ENCODE measurements at places on chromosomes 13 and 19.

- DNase-seq, result no peak
These were observed 1.0 kb downstream of the SCN1B start for GRCh38 chr19:35031072-35031881.

DNA sequence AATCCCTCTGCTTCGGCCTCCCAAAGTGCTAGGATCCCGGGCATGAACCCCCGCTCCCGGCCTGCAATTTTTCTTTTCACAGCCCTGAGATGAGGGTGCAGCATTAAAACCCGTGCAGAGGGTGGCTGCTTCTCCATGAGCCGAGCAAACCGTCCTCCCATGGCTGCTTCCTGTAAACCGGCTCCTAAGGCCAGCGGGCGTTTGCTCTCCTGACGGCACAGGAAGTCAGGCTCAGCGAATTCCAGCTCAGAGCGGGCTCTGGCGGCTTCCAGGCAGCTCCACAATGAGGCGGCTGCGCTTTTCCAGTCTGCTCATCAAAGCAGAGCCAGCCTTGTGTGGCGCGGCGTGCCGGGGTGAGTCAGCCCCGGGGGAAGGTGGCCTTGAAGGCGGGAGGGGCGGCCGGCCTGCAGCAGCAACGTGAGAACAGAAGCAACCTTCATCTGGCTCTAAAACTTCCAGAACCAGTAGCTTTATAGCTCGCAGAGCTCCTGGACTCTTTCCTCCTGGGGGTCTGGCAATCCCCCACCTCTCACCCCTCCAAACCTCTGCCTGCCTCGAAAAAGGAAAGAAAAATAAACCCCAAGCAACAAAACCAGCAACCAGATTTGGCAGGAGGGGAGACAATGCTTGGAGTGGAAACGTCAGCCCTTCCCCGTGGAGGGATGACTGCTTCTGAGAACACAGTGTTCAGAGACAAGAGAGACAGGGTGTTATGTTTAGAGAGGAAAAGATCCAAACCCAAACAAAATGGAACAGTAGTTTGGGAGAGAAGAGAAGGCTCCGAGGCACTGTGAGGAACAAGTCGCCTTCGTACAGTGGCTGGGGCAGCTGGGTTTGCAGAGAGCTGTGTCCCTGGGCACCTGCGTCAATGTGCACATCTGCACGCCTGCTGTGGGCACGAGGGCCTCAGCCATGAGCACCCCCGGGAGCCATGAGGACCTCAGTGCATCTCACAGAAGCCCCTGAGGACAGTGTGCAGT is 67.8 kb downstream of the GADD45B start:
- peak; percentile 31 for DNase-seq

DNA sequence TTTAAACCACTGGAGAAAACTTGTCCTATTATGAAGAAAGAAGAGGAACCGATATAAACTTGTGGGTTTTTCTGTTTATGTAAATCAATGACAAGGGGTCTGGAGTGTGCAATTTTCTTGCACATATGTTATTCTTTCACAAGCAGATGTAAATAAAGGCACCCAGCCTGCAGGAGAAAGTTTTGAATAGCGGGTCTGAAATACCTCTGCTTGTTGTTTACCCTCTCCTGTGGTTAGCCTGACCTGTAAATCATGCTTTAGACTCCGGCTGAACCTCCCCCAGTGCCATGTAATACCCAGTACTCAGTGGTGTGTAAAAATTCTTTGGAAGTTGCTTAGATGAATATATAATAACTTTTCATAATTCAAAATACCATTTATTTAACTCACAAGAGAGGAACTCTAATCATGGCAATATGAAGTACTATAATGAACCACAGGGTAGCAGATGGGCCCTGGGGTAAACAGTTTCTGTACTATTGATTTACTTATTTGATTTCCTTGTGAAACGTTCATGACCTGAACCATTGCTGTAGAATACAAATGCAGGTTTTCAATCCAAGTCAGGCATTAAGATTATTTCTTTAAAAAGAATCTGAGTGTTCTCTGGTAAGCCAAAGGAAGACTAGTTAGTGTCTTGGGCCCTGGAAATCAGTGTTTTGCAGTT is 245.1 kb downstream of the LMO7 start:
- DNase-seq, result no peak

DNA sequence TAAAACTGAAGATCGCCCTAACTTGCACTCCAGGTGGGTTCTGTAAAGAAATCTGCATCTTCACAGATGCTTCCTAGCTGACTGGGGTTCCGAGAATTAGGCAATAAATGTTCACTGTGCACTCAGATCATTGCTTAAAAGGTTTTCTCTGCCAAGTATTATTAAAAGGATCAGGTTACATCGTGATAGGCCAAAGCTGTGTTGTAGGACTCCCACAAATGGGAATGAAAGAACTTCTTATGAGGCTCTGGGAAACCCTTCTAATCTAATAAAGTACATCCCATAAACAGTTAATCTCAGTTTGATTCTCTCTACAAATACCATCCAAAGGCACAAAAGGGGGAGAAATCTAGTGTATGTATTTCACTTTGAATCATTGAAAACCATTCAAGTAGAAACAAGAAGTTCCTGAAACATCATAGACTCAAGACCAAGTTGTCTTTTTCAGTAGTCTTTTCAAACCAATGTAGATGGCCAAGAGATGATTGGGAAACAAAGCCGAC is 7.1 kb upstream of the POU4F1 start:
- no peak for DNase-seq

- no peak for DNase-seq
These were observed 50.2 kb upstream of the TPM4 start for GRCh38 chr19:16026131-16026530.

DNA sequence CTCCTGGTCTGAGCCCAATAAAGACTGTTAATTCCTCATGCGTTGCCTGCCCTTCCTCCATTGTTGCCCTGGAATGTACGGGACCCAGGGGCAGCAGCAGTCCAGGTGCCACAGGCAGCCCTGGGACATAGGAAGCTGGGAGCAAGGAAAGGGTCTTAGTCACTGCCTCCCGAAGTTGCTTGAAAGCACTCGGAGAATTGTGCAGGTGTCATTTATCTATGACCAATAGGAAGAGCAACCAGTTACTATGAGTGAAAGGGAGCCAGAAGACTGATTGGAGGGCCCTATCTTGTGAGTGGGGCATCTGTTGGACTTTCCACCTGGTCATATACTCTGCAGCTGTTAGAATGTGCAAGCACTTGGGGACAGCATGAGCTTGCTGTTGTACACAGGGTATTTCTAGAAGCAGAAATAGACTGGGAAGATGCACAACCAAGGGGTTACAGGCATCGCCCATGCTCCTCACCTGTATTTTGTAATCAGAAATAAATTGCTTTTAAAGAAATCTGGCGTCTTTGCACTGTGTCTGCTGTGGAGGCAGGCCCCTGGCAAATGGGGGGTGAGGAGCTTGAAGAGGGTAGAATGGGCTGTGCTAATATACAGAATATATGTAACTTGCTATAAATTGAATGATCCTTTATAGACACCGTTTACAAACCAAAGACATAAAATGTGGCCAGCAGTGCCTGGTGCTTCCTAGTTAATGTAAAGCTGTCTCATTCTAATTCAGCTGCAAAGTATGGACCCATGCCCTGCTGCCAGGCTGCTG is 4.2 kb upstream of the RPS11 start:
- no peak for DNase-seq

DNA sequence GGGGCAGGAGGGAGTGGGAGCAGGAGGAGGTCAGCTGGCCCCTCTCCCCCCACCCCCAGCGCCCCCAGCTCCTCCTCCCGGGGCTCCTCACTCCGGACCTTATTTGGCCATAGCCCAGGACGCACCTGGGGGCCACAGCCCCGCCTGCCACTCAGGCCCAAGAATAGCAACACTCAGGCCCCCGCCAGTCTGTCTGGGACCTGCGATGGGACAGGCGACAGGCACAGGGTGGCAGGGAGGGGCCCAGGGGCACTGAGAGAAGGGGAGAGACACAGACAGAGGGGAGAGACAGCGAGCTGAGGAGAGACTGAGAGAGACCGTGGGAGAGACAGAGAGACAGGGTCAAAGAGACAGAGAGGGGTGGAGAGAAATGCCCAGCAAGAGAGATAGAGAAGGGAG is 10.2 kb downstream of the JOSD2 start:
- no peak for DNase-seq

DNA sequence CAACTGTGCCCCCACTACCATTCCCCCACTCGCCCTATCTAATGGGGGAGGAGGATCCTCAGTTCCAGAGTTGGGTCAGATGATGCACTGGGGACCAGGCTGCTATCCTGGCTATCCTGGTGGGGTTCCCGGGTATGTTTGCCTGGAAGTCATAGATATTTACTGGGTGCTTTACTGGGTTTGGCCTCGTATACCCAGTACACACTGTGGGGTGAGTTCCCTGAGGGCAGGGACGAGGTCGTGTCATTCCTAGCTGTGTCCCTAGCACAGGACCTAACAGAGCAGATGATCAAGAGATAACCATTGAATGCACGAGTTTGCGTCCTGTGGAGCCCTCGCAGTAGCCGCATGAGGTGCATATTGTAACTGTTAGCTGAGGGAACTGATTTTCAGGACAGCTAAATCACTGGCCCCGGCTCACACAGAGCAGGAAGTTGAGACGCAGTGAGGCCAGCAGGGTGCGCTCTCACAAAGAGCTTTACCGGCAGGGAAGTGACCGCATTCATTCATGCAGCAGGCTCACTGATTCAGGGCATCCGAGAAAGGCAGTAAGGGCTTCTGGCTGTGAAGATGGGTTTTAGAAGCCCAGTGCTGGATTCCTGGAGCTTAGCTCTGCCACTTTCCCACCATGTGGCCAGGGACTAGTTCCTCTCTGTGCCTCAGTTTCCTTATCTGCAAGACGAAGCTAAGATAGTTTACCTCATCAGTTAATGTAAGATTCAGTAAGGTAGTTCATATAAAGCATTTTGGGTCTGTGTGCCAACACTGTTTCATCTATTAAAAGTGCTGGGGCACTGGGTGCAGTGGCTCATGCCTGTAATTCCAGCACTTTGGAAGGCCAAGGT is 6.0 kb downstream of the RUVBL2 start:
- peak; percentile 43 for DNase-seq

- peak; percentile 48 for DNase-seq
These were observed 11.0 kb downstream of the CTU1 start for GRCh38 chr19:51097166-51097738.

DNA sequence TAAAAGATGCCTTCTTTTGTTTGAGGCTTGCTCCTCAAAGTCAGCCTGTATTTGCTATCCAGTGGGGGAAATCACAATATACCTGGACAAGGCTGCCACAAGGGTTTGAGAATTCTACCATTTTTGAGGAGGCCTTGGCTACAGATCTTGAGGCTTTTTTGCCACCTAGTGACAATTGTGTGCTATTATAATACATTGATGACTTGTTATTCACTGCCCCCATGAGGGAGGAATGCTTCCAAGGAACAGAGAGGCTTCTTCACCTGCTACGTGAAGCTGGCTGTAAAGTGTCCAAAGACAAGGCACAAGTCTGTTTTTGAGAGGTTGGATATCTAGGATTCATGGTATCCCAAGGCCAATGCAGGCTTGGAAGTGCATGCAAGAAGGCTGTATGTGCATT is 72.5 kb downstream of the ZNF708 start:
- DNase-seq, result no peak

DNA sequence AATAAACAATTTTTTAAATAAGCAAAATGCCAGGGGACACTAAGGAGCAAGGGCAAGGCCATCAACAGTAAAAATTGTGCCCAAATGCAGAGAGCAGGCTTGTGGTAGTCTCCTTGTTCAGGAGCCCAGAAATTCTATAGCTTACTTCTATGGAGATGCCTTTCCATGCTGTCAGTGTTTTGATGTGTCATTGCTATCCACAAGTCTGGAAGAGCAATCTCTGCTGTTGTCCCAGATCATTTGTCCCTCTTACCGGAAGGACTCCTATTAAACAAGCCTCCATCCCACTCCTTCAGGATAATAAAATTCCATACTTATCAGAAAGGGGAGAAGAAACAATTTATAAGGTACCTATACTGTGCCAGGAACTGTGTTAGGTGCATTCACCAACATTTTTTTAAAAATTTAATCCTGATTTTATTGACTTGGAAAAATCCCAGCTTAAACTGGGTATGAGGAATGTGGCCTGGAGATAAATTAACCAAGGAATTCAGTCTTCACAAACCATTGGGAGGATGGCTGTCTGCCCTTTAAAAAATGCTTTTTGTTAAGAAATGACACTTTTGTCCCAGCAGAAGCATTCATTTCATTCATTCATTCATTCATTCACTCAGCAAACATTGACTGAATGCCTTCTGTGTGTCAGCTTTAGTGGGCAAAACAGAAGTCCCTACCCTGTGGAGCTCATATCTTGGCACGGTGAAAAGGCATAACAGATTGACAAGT is 26.8 kb upstream of the CYSLTR2 start:
- DNase-seq, result no peak

- no peak for DNase-seq
These were observed 172.0 kb downstream of the TEX29 start for GRCh38 chr13:111492341-111492950.

- no peak for DNase-seq
These were observed 3.8 kb downstream of the LGI4 start for GRCh38 chr19:35130761-35131720.

GRCh38 chr19:54218259-54218658 is 4.5 kb downstream of the LILRB3 start:
- DNase-seq, result no peak

DNA sequence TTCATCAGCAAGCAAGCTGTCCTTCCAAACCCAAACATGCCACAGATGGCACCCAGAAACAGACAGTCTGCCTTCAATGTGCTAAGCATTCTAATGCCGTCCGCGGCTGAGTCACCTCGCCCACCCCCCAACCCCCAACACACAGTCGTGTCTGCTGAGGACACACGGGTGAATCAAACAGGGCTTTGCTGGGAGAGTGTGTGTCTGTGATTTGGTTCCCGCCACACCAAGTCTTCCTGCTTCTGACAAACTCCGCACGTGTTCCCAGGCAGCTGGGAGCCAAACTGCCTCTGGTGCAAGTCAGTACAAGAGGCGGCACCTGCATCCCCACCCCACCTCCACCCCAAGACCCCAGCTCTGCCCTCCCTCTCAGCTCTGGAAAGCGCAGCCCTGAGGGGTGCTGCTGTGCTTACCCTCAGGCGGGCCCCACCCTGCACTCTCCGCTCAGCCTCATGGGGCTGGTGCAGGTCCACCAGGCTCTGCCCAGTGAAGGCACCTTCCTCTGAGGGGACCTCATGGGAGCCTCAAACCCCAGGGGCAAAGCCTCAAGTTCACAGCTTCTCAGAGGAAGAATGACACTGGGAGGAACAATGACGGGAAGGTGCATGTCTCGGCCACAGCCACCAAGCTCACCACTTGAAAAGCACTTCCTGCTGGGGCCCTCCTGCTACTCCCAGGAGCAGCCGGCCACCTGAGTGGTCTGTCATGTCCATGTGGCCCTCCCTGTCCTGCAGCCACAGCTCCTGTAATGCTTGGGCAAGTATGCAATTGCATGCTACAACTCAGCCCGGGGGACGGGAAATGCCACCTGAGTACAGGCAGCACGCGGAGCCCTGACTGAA is 15.0 kb upstream of the SLC35E1 start:
- no peak for DNase-seq

Measured in stimulated activated CD8-positive, alpha-beta memory T cell treated with anti-CD3 and anti-CD28 coated beads, Interleukin-7, amount 100 ng/mL, for 1 hour (primary cell).